AG09319 (cell line): ENCODE measurements at places on chromosomes 3 and 15.

GRCh38 chr3:189771842-189772450, 140.8 kb downstream of the TP63 start:
- no peak for DNase-seq

DNA sequence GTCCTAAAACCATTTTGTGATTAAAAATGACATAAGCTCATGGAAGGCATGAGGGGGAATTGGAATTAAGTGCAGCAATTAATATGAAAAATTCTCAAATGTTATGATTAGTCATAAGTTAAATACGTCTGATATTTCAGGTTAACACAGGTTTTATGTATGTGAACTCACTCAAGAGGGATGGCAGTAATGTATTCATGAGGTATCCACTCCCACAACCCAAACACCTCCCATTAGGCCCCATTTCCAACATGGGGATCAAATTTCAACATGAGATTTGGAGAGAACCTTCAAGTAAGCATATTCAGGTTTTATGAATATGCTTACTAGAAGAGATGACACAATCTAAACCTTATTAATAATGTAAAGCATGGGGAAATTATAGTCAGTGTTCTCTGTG, 41.6 kb upstream of the IL20RB start:
- DNase-seq: no peak

- no peak for DNase-seq
These were observed 114.3 kb downstream of the FAM43A start for GRCh38 chr3:194800002-194800401.

DNA sequence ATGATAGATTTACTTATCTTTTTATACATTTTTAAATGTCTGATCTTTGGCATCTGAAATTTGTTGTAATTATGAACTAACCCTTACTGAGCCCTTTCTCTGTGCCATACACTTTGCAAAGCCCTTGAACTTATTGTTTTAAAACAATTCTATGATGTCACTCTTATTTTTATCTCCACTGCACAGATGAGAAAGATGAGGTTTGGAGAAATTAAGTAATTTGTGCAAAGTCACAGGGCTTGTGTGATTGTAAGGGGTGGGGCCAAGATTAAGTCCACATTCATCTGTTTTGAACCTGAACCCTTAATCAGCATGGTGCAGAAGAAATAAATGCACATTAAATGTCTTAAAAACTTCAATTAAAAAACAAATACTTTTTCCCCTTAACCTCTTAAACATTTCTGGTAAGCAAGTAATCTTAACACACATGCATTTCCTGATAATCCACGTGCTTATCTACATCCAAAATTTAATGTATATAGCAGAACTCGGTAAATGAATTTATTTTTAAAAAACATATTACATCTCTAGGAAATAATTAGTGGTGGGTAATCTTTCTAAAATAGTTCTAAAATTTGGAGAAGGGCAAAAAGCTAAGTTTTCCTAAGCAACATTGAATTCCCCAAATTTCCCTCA, 189.8 kb upstream of the TBC1D5 start:
- DNase-seq: no peak
